Forelimb muscle (tissue), 1 donor: ENCODE measurements at places on chromosomes 6 and 20. TPM values are rescaled to one million over a fixed set of nuclear protein-coding genes. Genes with fewer than 3 reads are reported as not detected.

DNA sequence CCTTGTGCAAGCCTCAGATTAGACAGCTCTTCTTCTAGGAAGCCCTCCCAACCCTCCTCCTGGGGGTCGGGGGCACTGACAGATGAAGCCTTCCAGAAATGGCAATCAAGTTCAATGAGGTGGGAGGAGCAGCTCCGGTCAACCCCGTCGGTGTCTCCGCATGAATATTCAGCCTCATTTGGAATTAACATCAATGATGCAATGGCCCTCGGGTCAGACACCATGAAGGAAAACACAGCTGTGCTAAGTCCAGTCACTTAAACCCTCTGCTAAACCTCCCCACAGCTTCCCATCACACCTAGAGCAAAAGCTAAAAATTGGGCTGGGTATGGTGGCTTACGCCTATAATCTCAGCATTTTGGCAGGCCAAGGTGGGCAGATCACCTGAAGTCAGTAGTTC lies 36.5 kb downstream of the ZNF217 start:
- DNase-seq = no peak

CTCFL gene
- polyA plus RNA-seq = 0.22 TPM

DNA sequence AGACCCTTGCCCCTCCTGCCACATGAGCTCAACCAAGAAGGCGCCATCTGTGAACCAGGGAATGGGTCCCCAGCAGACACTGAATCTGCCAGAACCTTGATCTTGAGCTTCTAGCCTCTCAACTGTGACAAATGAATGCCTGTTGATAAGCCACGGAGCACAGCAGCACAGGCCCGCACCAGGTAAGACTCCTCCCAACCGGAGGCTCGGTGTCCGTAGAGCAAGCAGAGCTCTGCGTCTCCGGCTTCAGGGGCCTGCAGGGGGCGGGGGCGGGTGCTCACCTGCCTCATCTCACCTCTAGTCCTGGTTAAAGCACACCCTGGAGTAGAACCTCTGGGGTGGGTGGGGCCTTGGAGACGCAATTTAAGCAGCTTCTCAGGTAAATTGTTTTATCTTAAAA lies 122.7 kb downstream of the SMOC2 start:
- DNase-seq = no peak

DNA sequence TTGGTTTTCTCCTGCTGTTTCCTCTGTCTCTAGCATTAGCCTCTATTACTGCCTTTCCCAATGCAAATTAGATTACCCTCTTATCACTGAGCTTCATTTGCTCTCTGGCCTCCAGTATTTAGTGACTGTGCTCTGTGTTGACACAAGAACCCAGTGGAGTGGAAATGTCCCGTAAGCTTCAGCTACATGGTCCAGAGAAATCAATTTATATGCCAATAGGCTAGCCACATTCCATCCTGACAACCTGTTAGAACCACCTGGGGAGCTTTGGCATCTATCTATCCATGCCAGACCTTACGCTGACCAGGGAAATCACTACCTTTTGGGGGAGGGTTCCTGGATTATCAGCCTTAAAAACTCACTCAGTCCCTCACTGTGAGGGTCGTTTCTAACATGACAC lies 459.6 kb downstream of the UTRN start:
- DNase-seq = no peak

RAET1L gene
- polyA plus RNA-seq = not detected

GRCh38 chr6:33120001-33120400 lies 44.2 kb downstream of the HLA-DPB1 start:
- DNase-seq = no peak

DNA sequence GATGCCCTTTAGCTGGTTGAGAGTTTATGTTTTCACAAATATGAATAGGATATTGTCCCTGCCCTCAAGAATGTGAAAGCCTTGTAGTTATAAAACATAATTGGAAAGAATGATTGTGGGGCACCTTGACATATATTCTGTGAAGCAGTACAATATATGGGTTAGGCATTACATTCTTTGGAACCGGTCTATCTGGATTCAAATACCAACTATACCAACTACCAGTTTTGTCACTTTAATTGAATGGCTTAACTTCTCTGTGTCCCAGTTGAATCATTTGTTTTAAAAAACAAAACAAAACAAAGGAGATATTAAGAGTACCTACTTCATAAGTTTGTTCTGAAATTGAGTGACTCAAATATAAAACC lies 146.5 kb downstream of the TBC1D32 start:
- no peak for DNase-seq

EYS gene
- polyA plus RNA-seq = 0.47 TPM
